ENCODE measurements at places on chromosomes 7 and 10. TPM values are rescaled to one million over a fixed set of nuclear protein-coding genes. Genes with fewer than 3 reads are reported as not detected.

DNA sequence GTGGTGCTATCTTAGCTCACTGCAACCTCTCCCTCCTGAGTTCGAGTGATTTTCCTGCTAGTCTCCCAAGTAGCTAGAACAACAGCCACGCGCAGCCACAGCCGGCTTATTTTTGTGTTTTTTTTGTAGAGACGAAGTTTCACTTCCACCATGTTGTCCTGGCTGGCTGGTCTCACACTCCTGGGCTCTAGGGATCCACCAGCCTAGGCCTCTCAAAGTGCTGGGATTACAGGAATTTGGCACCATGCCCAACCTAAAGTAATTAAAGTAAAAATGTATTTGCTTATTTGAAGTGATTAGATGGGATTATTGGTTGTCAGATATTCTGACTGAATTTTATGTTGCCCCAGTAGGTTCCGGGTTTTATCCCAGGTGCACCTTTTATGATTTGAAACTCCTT is 22.7 kb downstream of the LUC7L2 start:
- DNase-seq = no peak

IRF5 gene
- 0.28 TPM for total RNA-seq

GRCh38 chr10:42985436-42986316 is 91.2 kb upstream of the RET start:
- no peak for DNase-seq

PRTFDC1 gene
- 6.6 TPM for total RNA-seq

GRCh38 chr10:120172356-120172755 is 279.8 kb downstream of the SEC23IP start:
- DNase-seq = no peak

MYL10 gene
- 0.44 TPM for total RNA-seq

- DNase-seq = no peak
These were observed 16.4 kb upstream of the PSMG3 start for GRCh38 chr7:1586126-1586826.

DNA sequence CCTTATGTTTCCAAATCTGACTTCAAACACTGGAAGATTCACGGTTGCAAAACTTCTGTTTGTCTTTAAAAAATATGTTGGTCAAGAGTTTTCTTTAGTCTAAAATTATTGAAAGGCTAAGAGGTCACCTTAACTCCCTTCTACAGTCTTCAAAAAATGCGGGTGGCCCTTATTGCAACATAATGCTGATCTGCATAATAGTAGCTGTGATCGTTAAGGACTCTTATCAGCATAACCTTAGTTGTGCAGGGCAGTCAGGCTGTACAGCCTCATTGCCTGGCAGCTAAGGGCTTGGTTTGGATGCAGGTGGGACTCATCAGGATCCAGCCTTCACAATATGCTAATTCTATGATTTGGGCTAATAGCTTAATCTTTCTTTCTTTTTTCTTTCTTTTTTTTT is 15.0 kb downstream of the KIAA1217 start:
- DNase-seq = no peak

DNA sequence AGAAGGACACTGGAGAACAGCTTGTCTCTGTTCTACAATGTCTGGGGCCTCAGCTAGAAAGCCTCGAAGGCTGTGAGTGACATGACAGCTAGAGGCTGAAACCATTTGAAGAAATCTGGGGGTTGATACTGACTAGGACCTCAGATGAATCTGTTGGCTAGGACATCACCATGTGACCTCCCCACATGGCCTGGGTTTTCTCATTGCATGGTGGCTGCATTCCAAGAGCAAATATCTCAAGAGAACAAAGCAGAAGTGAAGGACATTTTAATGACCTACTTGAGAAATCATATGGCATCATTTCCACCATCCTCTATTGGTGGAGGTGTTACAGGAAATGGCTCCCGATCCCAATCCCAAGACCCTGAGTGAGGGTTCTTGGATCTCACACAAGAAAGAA is 450.6 kb upstream of the AUTS2 start:
- no peak for DNase-seq

DNA sequence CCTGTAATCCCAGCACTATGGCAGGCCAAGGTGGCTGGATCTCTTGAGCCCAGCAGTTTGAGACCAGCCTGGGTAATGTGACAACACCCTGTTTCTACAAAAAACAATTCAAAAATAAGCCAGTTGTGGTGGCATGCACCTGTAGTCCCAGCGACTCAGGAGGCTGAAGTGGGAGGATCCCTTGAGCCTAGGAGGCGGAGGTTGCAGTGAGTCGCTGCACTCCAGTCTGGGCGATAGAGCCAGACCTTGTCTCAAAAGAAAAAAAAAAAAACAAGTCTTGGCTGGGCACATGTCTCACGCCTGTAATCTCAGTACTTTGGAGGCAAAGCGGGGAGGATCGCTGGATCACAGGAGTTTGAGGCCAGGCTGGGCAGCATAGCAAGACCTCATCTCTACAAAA is 74.6 kb upstream of the PDSS1 start:
- no peak for DNase-seq

CUZD1 gene
- 13.0 TPM for total RNA-seq

- DNase-seq = no peak
These were observed 113.2 kb upstream of the ADO start for GRCh38 chr10:62691336-62691735.

GRCh38 chr10:110275128-110275729 is 29.5 kb downstream of the SMNDC1 start:
- no peak for DNase-seq

COBL gene
- 36.5 TPM for total RNA-seq

- DNase-seq = no peak
These were observed 25.9 kb upstream of the TTYH3 start for GRCh38 chr7:2605608-2606538.
